Body of pancreas (tissue), 4 donors: ENCODE measurements at places on chromosomes 7 and 10. TPM values are rescaled to one million over a fixed set of nuclear protein-coding genes. Genes with fewer than 3 reads are reported as not detected.

CPED1 gene
- 7.3 TPM for total RNA-seq

ASNS gene
- 23.4 TPM for total RNA-seq

DNA sequence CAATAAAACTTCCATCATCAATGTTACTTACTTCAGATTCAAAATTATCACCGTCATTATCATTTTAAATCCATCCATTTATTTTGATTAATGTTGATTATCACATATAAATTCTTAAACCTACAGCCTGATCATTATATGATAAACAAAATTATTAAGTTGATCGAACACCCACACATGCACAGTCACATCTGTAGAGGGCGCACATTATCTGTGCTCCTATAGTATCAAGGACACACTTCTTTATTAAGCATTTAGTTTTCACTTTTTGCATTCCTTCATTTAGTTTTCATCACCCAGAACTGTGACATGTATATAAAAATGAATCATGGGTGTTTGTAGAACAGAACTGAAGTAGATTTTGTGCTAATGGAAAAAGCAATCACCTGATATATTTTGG is 26.2 kb upstream of the ZNF716 start:
- H3K4me1 ChIP-seq, result no peaks in the 10 kb centered on the region
- no peak overlapping the region for H3K4me3 ChIP-seq
- no peaks in the 10 kb centered on the region for H3K27me3 ChIP-seq
- H3K36me3 ChIP-seq, result no peaks in the 10 kb centered on the region
- H3K27ac ChIP-seq, result no peak overlapping the region
- DNase-seq, result no peak

DNA sequence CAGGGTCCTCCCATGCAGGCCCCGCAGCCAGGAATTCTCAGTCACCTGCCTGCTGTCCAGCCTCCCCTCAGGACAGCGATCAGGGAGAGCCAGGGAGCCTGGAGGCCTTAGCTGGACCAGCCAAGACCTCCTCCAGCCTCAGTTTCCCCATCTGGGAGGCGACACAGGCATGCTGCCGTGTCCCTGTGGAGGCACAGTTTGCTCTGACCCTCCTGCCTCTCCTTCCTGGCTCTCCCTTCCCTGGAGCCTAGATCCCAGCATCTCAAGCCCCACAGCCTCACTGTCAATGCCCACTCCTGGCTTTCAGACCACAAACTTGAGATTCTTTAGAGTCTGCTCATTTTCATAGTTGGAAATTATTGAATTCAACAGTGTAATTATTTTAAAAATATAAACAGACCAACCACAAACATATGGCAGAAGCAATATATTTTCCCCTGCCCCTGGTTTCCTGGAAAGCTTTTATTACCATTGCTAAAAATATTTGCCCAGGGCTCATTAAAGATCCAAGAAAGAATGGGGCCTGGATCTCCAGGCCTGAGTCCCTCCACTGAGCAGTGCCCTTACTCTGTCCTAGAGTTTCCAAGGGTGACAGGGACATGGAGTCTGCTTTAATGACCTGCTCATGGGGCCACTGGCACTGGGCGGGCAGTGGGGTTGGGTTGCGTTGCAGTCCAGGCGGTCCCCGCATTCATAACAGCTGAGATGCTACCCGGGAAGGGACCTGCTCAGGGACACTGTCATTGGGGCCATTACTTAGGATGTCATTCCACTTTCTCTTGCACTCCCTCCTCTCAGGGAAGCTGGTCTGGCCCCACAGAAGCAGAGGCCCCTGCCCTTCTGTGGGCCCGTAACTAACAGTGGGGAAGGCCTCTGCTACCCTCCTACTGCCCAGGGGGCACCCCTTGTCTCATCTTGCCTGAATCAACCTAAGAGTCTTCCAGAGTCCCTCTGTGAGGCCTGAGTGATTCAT is 81.6 kb upstream of the CHST15 start:
- no peak for DNase-seq
- no peaks in the 10 kb centered on the region for H3K4me1 ChIP-seq
- H3K4me3 ChIP-seq, result no peak overlapping the region
- H3K27ac ChIP-seq, result no peak overlapping the region
- no peaks in the 10 kb centered on the region for H3K36me3 ChIP-seq
- no peaks in the 10 kb centered on the region for H3K27me3 ChIP-seq
